ENCODE measurements at places on chromosomes 16 and 17.
A peak's percentile ranks its signal among the peaks of the same experiment; 100 is the strongest.

DNA sequence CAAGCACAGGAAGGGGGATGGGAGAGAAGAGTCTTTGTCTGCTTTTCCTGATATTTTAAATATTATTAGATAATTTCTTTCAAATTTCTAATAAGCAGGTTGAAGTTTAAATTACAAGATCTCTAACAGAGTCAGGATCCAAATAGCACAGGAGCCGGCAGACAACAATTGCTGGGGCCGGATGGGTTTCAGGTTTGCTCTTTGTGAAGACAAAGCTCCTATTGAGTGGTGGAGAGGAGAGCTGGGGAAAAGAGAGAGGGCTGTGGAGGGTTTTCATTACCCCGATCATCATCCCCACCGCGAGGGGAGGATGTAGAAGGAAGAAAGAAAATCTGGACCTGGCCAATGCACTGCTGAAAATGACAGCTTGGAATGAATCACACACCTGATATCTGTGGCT lies 197.3 kb downstream of the SOX9 start:
- DNase-seq = no peak

DNA sequence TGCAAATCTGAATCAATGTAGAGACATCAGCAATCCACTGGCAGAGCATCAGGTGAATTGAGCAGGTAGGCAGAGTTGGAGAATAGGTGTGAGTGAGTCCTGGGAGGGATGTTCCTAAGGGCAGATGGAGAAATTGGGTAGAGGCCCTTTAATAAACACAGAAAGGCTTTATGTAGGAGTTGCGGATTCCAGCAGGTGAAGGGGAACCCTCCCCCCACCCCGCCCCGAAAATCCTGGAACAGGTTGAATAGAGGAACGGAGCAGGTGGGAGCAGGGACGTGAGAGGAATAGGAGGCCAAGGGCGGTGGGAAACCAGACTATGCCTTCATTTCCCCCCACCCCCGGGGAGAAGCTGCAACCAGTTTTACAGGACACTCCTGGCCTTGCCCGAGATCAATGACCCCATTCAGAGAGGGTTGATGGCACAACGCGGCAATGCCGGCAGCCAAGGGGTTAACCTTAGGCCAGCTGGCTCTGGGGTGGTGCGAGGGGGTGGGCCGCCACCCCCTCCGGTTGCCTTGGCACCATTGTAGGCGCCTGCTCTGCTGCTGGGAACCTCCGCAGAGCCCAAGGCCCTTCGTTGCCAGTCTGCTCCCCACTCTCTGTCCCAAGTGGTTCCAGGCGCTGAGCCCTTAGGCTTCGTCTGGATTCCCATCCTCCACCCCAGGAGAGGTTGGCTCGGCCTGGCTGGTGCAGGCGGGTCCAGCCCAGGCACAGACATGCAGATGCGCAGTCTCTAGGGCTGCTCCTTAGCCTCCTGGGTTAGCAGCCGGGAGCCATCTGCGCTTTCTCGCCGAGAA lies 814 bp upstream of the RUNDC3A start:
- no peak for DNase-seq

DNA sequence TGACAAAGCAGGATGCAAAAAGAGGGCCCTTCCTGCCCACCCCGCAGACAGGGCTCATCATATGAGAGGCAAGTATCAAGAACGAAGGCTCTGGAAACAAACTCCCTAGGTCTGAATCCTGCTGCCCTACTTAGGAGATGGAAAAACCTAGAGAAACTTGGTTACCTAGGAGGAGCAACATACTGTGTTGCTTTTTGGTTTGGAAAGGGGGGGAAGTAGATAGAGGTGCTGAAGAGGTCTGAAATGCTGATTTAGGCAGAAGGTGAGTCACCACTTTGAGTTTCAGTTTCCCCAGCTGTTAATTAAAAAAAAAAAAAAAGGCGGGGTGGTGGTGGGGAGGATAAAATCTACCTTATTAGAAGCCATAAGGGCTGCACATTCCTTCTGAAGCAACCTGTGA lies 1.5 kb downstream of the N4BP1 start:
- DNase-seq = peak; percentile 87

GRCh38 chr17:74088934-74089329 lies 114.5 kb upstream of the RPL38 start:
- no peak for DNase-seq

DNA sequence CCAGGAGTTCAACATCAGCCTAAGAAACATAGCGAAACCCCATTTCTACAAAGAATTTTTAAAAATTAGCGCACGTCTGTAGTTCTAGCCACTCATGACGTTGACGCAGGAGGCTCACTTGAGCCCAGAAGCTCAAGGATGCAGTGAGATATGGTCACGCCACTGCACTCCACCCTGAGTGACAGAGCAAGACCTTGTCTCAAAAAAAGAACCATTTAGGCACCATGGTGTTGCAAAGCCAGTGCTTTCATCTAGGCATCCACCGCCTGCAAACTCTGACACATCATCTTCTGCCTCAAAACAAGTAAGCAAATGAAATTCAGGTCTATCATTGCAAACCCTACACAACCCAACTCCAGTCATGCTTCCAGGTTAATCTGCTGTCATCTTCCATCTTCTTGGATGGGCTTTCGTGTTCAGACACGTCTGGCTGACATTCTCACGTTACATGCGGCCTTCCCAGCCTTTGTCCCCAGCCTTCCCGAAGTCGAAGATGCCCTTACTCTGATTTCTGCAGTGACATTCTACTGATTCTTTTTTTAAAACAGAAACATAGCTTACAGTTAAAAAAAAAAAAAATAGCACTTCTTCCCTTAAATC lies 8.9 kb downstream of the ANKRD11 start:
- no peak for DNase-seq

DNA sequence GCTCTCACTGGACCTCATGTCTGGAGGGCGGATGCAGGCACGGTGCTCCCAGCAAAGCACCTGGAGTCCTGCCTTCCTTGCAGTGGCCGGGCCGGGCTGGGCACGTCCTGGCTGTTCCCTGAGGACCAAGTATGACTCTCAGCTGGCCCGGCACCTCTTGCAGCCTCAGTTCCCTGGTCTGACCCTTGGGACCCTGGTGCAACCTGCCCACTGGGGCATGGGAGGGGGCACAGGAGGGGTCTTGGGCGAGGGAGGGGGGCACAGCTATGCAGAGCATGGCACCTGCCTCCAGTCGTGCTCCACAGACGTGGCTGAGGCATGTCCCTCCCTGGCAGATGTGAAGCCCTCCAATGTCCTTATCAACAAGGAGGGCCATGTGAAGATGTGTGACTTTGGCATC lies 19.6 kb downstream of the MAP2K3 start:
- peak; percentile 1 for DNase-seq

DNA sequence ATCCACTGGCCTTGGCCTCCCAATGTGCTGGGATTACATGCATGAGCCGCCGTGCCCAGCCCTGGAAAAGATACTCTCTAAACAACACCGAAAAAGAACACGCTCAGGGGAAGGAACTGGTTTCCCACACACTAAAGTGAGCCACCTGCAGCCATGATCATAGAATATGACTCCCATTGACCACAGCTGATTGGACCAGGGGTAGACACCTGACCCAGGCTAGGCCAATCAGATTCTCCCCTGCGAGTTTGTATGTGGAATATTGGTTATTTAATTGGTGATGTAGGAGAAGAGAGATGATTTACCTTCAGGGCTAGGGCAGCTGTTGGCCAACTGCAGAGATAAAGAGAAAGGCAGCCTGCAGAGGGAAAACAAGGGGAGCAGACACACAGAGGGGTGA lies 9.0 kb upstream of the GGA2 start:
- no peak for DNase-seq
